ENCODE measurements at places on chromosomes 1 and 21.
A peak's percentile ranks its signal among the peaks of the same experiment; 100 is the strongest.

DNA sequence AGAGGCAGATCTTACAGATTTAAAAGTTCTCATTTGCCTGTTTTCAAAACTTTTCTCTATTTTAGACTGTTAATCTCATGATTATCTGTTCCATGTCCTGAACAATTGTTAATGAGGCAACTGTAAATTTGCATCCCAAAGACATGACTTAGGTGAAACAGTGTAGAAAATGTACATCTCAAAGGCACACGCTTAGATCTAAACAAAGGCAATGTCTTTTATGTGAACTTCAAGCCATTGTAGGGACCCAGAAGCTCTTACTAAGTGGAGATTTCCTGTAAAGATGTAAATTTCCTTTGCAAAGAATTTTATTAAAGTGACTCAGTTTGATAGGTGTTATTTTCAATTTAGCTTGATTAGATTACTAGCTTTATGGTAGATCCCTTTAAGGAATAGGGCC, 125.2 kb upstream of the F3 start:
- no peak for DNase-seq

- DNase-seq, result no peak
These were observed 23.7 kb downstream of the HLX start for GRCh38 chr1:220902916-220903315.

DNA sequence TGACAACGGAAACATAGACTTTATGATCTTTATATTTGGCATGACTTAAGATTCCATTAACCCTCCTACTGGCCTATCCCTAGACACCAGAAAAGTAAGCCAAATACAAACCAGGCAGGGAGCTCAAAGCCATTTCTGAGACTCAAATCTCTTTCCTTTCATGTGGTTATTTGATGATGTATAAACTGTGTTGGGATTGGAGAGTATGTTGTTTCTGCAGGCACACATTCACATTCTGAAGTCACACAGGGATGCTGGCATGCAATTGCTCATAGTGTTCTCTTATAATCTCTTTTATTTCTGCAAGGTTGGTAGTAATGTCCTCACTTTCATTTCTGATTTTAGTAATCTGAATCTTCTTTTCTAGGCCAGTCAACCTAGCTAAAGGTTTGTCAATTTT, 5.8 kb downstream of the ZMYND12 start:
- DNase-seq, result no peak

DNA sequence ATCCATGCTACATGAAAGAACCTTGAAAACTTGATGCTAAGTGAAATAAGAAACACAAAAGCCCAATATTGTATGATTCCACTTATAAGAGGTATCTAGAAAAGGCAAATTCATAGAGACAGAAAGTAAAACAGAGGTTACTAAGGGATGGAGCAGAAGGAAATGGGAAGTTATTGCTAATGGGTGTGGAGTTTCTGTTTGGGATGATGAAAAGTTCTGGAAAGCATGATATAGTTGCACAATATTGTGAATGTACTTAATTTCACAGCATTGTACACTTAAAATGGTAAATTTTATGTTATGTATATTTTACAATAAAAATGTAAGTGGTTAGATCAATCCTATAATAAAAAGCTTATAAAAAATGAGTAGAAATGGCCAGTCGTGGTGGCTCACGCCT, 1.6 kb upstream of the NECAP2 start:
- no peak for DNase-seq

GRCh38 chr1:225881959-225882693, at the start of gene TMEM63A:
Gene TMEM63A, minus strand, starts transcription at chr1:225882380. Its CDS starts 4,800 bp downstream, at chr1:225877580.
- no peak for DNase-seq

DNA sequence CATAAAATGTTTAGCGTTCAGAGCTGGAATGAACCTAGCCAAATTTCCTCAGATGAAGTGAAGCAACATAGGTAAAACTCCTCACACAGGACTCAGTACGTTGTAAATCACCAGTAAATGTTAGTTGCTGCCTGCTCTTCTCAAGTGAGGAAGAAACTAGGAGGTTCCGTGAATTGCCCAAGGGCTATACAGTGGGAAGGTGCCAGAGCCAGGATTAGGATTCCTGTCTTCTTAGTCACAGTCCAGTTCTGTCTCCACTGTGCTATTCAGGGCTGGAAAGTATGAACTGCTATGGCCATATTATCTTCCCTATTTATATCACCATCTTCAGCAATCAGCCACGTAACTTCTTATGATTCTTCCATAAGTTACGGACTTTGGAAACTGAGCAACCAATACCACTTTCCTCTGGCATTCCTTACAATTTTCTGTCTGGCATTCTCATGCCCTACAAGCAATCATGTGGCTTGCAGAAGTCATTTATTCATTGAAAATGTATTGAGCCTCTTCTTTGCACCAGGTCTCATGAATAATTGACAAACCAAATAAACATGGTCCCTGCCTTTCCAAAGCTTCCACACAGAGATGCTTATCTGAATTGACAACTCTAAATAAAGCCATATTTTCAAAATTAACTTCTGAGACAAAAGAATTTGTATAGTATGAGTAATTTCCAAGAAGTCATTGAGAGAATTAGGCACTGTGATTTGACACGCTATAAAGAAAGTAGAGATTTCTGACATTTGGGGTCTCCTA, 271.6 kb upstream of the SGIP1 start:
- DNase-seq, result no peak

GRCh38 chr1:228081578-228082213, 812 bp upstream of the ARF1 start:
- DNase-seq, result no peak

DNA sequence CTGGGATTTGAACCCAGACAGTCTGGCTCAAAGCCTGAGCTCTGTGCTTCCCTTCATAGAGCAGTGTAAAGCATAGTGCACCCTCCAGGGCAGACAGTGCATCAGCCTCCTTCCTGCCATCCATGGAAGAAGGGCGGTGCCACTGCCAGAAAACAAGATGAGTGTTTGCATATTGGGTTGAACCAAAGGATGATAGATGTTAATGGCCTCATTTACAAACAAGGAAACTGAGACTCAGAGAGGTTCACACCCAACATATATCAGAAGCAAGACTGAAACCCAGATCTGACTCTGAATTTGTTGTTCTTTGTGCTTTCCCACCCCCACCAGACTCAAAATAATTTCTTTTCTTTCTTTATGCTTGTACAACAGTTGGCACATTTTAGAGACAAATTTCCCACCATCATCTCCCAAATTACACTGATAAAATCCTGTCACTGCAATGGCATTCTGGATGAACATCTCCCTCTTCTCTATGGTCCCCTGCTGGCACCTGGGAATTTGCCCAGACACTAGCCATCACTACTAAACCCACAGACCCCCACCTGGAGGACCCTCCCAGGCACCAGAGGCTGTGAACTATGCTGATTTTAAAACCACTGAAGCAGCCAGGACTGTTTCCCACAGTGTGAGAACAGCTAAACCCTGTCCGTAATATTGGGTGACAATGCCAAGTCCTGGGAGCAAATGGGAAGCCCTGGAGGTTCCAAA, 45.4 kb upstream of the MPZL1 start:
- DNase-seq, result no peak

DNA sequence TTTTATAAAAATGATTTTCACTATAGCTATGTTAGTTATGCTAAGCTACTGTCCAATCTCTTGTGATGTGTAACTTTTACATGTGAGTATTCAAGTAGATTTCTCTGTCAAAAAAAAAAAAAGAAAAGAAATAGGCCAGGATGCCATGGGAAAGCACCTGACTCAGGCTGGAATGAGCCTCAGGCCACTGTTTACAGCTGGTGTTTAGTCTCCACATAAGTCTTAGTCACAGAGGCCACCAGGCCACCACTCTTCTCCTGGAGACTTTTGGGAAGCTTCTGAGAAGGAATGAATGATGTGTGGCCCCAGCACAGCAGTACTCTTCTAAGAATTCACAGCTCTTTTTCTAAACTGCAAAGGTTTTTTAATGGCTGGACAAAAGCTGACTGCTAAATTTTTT, 48.9 kb downstream of the CHML start:
- no peak for DNase-seq

- DNase-seq, result no peak
These were observed 29.1 kb downstream of the TTC39A start for GRCh38 chr1:51301152-51301843.

DNA sequence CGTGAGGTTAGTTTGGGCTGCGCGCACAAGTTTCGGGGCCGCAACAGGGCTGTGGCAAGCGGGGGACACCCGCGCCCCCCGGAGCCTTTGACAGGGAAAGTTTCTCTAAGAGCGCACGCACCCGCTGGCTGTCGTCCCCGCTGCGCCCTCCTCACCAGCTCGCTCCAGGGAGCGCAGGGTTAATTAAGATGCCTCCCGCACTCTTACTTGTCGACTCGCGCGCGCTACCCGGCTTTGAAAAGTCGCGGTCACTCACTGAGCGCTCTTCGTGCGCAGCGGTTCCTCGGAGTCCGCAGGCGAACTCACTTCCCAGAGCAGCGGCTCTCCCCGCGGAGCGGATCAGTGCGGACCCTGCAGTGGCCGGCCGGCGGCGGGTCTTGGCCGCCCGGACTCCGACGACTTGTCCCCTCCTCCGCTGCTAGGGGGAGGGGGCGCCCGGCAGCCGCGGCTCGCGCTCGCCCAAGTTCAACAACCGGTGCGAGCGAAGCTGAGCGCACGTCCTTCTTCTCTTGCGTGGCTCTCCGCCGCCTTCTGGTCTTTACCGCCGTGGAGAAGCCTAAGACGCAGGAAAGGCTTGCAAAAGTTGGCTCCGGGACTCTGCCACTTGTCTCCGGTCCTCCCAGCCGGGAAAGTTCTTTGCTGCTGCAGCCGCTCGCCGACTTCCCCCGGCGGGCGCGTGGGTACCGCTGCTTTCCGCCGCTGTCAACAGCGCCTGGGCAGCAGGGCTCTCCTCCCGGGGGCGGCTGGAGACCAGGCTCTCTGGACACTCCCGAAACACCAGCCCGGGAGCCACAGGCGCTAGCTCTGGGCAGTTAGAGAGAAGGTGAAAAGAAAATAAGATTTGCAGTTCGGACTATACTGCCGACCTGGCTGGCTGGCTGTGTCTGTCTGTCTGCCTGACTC, 506 bp downstream of the JUN start:
- peak; percentile 60 for DNase-seq

DNA sequence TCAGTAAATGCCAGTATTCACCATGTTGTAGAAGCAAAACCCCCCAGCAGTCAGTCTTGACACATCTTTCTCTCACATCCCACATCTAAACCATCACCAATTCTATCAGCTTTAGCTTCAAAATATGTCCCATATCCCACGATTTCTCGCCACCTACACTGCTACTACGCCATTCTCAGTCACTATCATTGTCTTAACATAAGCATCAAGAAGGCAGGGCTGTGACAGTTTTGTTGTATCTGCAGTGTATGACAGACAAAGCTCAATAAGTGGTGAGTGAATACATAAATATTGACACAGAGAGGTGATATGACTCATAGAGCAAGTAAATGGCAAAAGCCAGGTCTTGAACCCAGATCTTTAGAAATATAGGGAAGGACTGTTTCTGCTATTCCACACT, 59.9 kb downstream of the JAK1 start:
- DNase-seq, result no peak

GRCh38 chr1:42957880-42958487, 684 bp downstream of the SLC2A1 start:
- DNase-seq, result peak; percentile 99

GRCh38 chr1:147892731-147893214, 9.8 kb upstream of the GJA8 start:
- DNase-seq, result peak; percentile 22

DNA sequence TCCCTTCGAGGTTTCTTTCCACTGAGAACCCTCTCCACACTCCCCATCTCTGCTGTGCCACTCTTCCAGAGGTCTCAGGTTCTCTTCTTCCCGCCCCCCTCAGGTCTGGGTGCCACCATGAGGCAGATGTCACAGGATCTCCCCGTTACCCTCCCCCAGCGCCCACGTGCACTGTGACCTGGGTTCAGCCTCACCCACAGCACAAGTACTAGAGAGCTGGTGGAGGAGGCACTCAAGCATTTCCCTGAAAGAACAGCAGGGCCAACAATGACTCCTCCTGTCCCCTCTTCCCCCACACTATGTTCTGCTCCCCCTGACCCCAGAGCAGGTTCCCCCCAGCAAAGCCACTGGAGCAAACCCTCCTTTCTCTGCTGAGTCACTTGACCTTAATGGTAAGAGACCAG, 14.3 kb downstream of the PLEKHA6 start:
- DNase-seq, result no peak

GRCh38 chr21:30580132-30580531, 10.1 kb downstream of the KRTAP22-2 start:
- DNase-seq, result no peak

DNA sequence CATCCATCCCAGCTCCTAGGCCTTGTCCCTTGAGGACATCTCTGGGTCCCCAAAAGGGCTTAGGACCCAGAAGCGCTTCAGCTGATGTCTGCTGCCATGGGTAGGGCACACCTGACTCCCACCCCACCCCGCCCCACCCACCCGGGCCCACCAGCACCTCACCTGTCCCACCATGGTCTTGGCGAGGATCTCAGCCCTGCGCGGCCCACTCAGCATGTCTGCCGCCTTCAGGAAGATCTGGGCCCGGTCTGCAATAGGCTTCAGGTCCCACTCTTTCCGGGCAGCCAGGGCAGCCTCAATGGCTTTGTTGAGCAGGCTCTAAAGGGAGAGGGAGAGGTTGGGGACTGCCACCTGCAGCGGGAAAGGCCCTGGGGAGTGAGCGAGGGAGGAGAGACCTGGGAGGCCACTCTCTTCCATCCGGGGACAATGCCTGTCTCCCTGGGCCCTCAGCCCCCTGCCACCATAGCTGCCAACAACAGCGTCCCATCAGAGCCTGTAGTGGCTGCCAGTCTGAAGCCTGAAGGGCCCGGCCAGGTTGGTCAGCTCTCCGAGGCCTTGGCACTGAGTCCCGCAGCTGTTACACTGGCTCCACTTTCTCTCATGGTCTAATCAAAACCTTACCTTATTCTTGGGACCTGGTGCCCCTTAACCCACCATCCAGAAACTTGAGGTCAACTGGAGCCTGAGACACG, 16.9 kb downstream of the ALDH4A1 start:
- DNase-seq, result no peak

- no peak for DNase-seq
These were observed 266.3 kb upstream of the OLFM3 start for GRCh38 chr1:102262994-102263393.

- DNase-seq, result no peak
These were observed 161.9 kb upstream of the GALNT2 start for GRCh38 chr1:229905031-229905545.

DNA sequence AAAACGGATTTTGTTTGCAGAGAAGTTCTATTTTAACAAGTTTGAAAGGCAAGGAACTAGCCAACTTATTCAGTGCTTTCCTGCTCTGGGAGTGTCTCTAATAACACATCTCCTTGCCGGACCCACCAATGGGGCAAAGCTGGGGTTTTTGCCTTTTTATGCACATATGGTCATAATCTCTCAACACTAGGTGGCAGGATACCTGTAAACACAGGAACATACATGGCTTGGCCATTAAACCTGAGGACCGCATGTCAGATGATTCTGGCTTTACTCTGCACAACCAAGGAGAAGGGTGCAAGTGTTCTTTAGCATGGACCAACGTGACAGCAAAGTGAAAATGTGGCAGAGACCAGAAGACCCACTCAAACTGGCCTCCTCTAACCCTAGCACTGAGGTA, 4.9 kb downstream of the TMEM9 start:
- DNase-seq, result peak; percentile 10
